ENCODE measurements at places on chromosomes 7 and 10. TPM values are rescaled to one million over a fixed set of nuclear protein-coding genes. Genes with fewer than 3 reads are reported as not detected.

GRCh38 chr7:151438864-151439601, 908 bp downstream of the CRYGN start:
- DNase-seq, result no peak

- no peak for DNase-seq
These were observed 146.3 kb upstream of the EEPD1 start for GRCh38 chr7:36006636-36007229.

DNA sequence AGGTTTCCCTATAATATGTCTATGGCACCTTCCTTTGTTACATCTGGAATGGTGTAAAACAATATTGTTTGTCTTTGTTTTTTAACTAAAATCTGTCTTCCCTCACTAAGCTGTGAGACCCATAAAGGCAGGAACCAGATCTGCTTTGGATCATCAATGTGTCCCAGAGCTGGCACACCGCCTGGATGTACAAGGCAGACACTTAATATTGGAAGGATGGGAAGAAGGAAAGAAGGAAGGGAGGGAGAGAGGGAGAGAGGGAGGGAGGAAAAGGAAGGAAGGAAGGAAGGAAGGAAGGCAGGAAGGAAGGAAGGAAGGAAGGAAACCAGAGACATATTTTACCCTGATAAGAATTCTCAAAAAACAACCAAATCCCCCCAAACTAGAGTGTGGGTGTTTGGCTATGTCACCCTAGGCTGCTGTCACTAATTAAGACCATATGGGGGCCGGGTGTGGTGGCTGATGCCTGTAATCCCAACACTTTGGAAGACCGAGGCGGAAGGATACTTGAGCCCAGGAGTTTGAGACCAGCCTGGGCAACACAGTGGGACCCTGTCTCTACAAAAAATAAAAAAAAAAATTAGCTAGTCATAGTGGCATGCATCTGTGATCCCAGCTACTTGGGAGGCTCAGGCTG, 59.6 kb downstream of the SH3PXD2A start:
- DNase-seq, result no peak

DNA sequence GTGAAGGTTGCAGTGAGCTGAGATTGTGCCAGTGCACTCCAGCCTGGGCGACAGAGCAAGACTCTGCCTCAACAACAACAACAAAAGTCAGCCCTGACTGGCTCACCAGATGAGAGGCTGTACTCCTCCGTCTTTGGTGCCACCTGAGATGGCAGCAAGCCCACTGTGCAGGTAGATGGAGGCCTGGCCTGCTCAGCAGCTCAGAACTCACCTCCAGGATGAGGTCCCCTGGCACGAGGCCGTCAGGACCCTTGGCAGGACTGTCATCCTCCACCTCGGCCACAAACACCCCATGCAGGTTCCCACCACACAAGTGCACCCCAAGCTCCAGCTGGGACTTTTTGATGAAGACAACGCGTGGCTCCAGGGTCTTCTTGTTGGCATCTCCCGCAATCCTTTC, 117.2 kb downstream of the DLG5 start:
- no peak for DNase-seq

DNA sequence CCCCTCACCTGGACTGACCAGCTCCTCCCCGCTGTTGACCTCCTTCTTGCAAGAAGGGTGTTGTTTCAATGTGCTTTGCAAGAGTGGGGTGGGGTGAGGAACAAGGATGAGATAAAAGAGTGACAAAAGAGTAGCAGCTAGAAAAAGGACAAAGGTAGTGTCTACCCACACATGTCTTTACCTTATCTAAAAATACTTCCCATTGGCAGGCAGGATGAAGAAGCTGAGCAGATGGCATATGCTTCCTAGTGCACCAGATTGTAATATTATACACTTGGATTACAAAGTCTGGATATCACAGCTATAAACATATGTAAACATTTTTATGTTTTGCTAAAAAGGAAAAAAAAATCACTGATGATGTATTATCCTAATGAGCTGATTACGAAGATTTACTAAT, 34.5 kb downstream of the CHN2 start:
- no peak for DNase-seq

DNA sequence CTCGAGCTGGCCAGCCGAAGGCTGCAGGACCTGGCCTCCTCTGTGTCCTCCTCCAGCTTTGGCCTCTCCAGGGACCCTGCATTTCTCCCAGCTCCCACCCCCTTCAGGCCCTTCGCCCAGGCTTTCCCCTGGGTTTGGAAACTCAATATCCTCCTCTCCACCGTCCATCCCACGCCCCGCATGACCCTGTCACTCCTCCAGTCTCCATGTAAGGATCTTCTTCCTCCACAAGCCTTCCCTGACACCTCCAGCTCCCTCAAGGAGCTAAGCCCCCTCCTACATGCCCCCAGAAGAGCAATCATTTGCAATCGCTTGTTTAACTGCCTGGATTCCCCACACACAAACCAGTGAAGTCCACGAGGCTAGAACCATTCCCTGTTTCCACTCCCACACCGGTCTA, 24.6 kb upstream of the TMEM213 start:
- no peak for DNase-seq

DNA sequence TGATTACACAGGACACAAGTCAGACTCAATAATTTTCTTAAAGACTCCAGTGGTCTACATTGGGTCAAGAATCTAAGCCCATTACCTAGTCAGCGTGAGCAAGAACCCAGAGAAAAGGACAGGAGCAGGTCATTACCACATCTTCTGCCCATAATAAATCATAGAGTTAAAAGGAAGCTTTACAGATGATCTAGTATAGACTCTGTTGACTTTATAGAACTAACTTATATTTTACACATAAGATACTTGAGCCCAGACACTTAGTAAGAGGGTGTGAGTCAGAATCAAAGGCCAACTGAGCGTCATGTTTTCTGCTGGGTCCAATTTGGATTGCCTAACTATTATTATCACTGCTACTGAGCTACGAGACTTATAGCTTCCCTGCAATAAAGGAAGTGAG, 206.1 kb upstream of the NPSR1 start:
- DNase-seq, result no peak

Gene SSC4D
- total RNA-seq, result 1.8 TPM

Gene DNAH11
- total RNA-seq, result 14.2 TPM

Gene SLC26A3
- total RNA-seq, result not detected
